Naive thymus-derived CD8-positive, alpha-beta T cell (primary cell): ENCODE measurements at places on chromosomes 7 and 10. TPM values are rescaled to one million over a fixed set of nuclear protein-coding genes. Genes with fewer than 3 reads are reported as not detected.

DNA sequence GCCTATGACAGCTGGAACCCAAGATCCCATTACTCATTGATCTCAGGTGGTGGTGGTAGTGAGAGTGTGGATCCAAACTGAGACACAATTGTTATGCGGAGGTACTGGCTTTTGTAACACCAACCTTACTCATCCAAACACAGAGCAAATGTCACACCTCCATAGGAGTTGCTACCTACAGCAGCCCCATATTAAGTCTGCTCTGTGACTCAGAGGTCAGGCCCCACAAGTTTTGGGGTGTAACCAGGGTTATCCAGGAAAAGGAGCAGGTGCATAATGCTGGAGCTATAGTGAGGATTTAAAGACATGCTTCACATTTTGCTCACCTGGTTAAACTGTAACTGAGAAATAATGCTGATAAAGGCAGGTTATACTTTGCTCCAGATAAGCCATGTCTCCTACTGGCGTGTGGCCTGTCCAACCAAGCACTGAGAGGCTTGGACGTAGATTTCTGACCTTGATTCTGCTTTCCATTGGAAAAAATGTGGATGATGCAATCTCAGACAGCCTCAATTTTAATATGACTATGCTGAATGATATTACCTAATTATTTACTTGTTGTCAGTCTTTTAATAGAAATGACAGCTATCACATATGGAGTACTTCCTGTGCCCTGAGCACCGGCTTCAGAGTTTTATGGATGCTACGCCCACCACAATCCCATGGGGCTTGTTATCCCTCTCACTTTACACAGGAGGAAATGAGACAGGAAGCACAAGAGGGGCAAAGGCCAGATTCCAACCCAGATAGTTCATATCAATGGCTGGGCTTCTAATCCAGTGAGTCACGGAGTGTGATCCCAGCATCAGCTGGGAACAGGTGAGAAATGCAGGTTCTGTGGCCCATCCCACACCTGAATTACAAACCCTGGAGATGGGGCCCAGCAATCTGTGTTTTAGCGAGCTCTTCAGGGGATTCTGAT, 181.3 kb downstream of the CHN2 start:
- no peak overlapping the region for H3K27ac ChIP-seq
- H3K4me3 ChIP-seq = no peak overlapping the region
- no peaks in the 10 kb centered on the region for H3K4me1 ChIP-seq
- peaks cover 4% of the 10 kb centered on the region for H3K27me3 ChIP-seq
- H3K36me3 ChIP-seq = no peaks in the 10 kb centered on the region

- peak overlapping the region; percentile 92 for H3K27ac ChIP-seq
- no peaks in the 10 kb centered on the region for H3K36me3 ChIP-seq
- H3K4me3 ChIP-seq = peak overlapping the region; percentile 92
- no peaks in the 10 kb centered on the region for H3K27me3 ChIP-seq
- peaks cover 54% of the 10 kb centered on the region for H3K4me1 ChIP-seq
Observed at GRCh38 chr7:141700848-141701371, 1.1 kb downstream of the DENND11 start.

The NME8 gene
- total RNA-seq = not detected

The SYT15 gene
- 1.6 TPM for total RNA-seq
